ENCODE measurements at places on chromosomes 3 and 15.

DNA sequence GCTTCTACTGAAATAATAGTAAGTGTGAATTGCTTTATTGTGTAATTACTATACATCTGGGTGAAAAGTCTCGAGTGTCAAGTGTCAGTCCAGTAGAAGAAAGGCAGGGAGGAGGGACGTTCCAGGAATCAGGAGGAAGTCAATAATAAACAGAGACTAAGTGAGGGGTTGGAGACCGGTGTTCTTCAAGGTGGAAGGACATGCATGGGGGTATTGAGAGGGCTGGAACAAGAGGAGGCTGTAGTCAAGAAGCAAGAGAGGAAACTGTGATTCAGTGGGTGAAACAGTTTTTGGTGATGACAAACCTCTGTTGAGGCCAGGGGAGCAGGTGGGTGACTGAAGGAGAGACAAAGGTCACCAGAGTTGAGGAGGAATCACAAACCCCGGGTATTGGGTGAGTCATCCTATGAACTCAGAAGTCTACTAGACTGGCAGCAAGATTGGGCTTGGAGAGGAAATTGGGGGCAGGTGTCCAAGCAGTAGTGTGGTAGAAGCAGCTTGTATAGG lies 11.6 kb upstream of the SCAMP5 start:
- no peak for DNase-seq

DNA sequence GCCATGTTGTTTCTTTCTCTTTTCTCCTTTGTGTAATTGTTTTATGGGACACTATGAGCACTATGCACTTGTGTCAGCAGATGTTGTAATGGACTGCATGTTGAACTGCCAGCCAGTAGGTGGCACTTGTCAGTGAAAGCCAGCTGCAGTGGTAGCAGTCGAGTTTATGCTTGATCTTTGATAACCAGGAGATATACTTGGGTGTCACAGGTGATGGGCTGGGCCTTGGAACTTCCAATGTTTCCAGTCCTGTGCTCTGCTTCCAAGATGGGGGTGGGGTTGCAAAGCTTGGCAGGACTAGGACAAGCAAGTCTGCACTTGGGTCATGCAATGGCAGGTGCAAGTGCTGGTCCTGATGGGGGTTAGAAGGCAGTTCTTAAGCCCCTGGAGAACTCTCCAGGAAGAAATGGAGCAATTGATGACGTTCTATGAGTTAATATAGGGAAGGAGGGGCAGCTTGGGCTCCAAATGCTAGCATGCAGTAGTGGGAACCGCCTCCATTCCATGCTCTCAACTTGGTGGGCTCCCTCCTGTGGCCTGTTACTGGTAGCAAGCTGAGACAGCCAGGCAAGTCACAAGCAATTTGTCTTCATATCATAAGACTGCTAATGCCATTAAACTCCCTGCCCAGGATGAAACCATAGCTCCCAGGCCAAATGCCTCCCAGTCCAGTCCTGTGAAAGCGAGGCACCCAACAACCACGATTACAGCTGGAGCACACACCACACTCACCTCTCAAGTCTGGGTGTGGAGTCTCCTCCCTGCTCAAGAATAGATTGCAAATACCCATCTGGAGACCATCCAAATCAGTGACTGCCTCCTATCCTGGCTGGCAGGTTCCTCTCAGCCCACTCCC lies 287.2 kb downstream of the CGGBP1 start:
- peak; percentile 40 for DNase-seq

GRCh38 chr15:69863446-69863845 lies 234.3 kb downstream of the TLE3 start:
- no peak for DNase-seq

DNA sequence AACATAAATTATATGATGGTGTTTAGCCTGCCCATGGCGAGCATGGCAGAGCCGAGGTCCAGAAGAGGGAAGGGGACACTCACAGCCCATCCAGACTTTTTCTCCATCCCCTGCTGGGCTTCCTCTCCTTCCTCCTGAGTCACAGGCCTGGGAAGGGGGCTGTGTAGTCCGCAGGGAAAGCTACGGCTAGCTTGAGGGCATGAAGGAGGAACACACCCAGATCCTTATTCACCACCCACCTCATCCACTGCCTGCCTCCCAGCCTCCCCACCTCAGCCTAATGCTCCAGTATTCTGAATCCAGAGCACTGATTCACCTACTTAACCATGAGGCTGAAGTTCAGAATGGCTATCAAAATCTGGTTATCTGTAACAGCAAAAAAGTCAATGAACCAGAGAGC lies 97.8 kb downstream of the OXNAD1 start:
- no peak for DNase-seq

DNA sequence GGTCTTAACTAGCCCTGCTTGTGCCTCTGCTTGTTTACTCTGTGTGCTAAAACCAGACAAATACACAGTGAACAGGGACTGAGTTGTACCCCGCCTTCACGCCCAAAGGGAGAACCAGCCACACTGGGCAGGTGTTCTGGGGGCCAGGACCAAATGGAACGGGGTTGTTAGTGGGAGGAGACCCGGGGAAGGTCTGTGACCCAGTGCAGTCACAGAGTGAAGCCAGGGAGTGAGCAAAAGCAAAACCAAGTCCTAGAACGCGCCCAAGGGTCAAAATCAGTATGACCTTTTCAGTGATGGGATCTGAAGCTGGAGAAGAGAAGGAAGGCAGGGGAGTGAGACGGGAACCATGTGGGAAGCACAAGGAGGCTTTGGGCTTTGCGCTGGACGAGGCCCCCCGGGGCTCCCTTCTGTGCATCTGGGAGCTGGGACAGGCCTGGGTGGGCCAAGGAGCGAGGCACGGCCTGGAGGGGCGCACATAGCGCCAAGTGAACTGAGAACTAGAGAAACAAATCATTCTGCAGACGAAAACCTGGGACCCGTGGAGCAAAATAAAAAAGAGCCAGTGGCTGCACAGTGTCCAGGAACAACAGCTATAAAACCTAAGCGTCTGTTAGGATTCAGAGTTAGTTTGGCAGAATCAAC lies 78.3 kb upstream of the ALDH1A3 start:
- DNase-seq: no peak

GRCh38 chr3:33187368-33187634 lies 31.3 kb downstream of the SUSD5 start:
- no peak for DNase-seq

DNA sequence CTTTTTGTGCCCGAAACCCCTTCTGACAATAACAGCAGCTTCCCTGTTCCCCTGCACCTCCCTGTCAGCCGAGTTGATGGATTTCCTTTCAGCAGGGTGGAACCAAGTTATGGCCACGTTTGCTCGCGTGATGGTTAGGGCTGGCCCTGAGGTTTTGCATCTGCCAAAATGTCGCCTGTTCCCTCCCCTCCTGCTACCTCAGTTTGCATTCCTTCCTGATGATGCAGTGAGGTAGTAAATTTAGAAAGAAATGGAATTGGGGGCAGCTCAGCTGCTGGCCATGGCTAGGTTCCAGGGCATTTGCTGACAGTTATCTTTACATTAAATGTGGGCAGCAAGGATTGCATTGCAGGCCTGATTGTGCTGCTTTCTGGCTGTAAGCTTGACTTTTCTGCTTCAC lies 13.2 kb downstream of the LIMD1 start:
- DNase-seq: no peak

DNA sequence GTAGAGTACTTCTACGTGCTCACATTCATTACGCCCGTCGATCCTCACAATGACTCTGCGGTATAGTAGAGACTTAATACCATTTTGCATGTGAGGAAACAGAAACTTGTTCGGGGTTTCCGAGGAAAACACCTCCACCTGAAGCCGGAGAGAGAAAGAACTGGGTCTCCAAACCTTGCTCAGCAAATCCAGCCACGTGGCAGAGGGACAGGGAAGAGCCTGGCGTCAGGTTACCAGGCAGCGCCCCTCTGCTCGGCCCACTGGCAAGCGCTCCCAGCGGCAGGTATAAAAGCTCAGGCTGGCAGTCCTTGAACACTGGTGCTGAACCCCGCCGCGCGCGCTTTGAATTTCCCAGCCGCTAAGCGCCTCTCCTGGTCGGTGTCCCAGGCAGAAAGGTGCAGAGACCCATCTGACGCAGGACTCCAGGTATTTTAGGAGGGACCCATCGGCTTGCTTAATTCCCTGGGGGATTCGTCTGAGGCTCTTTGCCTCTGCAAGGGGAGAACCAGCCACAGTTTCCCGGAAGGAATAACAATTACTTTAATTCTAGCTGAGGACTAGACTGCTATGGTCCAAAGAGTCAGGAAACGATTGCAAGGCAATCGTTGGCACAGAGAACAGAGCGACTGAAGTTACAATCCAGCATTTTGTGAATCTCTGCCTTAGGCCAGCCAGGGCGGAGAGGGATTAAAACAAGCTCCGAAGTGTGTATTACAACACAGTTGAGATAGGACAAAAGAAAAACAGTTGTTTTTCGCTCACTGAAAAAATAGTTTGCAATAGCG lies at the start of gene C2CD4A:
TSS of gene C2CD4A (plus strand) at position 315 of the 785 bp plus-strand sequence. CDS start 637 bp downstream, outside the sequence.
- peak; percentile 45 for DNase-seq

DNA sequence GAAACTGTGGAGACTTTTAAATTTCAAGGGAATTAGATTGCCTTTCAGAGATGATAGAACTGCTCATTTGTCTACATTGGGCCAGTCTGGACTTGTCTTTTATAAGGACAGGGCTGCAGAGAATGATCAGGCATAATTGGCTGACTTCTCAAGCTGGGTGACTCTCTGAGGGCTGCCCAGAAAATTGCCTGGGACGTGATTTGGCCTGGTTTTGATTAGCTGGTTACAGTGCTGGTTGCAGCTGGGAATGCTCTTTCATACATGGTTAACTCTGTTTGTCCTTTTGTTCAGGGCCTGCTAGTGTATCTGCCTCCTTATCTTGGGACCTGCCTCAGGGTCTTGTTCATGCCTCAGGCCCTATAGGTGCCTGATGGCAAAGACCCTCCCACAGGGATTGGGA lies 245.6 kb downstream of the CLSTN2 start:
- DNase-seq: no peak

DNA sequence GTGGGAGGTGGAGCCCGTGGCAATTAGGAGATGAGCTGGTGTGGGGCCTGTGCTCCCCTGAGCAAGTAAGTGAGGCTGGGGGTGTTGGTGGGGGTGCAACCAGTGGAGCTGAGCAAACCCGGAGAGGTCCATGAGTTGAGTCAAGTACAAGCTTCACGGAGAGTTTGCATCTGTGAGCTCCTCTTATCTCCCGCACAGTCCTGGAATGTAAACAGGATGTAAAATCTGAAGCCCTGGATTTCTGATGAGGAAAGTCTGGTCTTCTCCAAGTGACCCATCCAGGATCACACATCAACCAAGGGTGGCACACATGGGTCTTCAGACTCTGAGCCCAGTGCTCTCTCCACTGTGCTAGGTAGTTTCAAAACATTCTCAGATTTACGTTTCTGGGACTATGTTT lies 67.8 kb downstream of the LSM3 start:
- no peak for DNase-seq

GRCh38 chr3:128619146-128619890 lies 31.3 kb downstream of the RPN1 start:
- DNase-seq: peak; percentile 37

- DNase-seq: peak; percentile 47
Measured at GRCh38 chr3:132399054-132399929, 18.0 kb upstream of the DNAJC13 start.

GRCh38 chr3:34016925-34017587 lies 218.6 kb downstream of the PDCD6IP start:
- peak; percentile 39 for DNase-seq

DNA sequence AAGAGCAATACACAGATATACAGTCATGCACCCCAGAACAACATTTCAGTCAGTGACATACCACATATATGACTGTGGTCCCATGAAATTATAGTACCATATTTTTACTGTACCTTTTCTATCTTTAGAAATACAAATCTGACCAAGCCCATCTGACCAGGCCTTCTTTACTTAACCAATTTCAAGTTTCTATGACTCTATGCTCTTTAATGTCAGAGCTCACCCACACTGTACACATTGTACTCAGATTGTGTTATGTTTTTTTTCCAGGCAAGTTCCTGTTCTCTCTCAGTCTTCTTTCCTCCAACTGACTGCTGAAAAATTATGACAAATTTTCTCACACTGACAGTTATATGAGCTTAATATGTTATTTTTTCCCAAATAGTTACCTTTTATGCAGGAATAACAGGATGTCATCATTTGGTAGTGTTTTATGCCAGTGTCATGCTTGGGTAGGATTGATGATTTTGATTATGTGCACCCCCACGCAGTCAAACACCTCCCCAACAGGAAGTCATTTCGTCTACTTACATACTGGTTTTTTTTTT lies 8.0 kb upstream of the CBLB start:
- DNase-seq: peak; percentile 35

- DNase-seq: no peak
Measured at GRCh38 chr3:168431491-168431890, 335.8 kb upstream of the GOLIM4 start.

- DNase-seq: no peak
Measured at GRCh38 chr3:25610779-25611178, 53.9 kb downstream of the TOP2B start.

DNA sequence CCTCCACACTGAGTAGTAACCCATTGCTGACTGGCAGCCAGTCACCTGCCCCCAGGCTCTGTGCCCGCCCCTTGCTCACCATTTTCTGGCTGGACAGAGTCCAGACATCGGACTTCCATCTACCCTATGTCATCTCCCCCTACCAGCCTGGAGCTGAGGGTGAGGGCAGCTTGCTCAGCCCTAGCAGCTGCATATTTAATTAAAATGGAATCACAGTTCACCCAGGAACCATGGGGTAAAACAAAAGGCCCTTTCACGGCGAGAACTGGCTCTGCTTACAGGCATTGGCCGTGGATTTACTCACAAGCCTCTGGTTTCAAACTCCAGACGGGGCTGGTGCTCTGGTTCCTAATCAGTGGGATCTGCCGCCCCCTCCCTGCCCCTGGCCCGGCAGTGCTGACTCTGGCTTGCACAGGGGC lies 94.9 kb upstream of the ATP2B2 start:
- DNase-seq: no peak

GRCh38 chr3:196179380-196180308 lies 31.6 kb downstream of the ZDHHC19 start:
- peak; percentile 90 for DNase-seq

DNA sequence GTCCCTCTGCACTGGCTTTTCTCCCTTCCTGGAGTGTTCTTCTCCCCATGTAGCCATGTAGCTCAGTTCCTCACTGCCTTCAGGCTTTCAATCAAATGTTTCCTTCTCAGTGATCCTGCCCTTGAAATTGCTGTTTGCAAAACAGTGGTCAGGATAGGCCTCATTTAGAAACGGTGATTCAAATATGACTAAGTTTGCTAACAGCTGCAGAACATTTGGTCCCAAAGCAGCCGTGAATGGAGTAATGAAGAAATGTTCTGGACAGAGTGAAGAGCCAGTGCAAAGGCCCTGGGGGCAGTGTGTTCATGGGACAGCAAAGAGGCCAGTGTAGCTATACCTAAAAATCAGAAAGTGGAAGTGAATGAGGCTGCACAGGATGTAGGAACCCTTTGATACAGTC lies 223.4 kb downstream of the FEZF2 start:
- DNase-seq: no peak

DNA sequence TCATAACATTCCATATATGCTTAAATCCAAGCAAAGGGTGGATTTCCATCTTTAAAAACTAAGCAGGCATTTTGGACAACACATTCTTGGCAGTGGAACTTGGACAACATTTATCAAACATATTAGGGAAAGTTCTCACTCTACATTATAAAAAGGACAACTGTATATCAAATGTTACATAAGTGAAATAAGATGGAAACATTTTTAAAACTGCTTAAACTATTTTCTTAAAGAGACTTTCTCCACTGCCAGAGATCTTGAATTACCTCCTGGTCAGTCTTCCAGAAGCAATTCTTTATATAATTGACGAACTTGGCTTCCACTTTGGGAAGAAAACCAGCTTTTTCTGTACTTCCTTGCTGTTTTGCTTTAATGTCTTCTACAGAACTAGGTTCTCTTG lies 109.3 kb downstream of the NEO1 start:
- no peak for DNase-seq

All from CD4-positive, alpha-beta T cell treated with Interleukin-4 for 4 hours (primary cell).